C1 segment of cervical spinal cord (tissue), 14 donors: ENCODE measurements at places on chromosomes 1 and 21.

GRCh38 chr1:98405581-98406074 lies 255.9 kb upstream of the SNX7 start:
- no peak for DNase-seq

GRCh38 chr1:61461406-61462384 lies 263.2 kb downstream of the TM2D1 start:
- DNase-seq, result no peak

DNA sequence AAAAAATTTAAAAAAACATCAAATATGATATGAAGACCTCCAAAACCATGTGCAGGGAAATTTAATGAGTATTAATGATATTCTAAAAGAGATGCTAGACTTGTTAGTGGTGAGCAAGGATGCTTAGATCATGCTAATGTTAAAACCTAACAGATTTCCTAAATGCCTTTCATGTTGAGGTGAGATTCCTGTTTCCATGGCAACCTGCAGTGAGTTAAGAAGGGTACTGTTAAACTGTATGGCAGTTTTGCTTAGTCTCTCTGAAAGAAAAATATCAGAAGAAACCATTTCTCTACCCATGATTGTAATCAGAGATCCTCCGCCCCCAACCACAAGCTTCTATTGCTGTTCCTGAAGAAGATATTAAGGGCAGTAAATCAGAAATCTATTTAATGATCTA lies 321.6 kb upstream of the LRRC7 start:
- DNase-seq, result no peak

DNA sequence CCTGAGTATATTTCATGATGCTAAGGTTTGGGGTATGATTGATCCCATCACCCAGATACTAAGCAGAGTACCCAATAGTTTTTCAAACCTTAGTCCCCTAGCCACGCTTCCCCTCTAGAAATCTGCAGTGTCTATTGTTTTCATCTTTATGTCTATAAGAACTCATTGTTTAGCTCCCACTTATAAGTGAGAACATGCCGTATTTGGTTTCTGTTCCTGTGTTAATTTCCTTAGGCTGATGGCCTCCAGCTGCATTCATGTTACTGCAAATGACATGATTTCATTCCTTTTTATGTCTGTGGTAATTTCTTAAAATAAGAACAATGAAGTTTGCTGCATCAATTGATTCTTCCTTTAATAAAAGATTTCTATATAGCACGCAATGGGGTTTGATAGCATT lies 301.3 kb downstream of the PLPP3 start:
- no peak for DNase-seq

- DNase-seq, result no peak
These were observed 10.7 kb downstream of the RRP1B start for GRCh38 chr21:43669828-43670605.

DNA sequence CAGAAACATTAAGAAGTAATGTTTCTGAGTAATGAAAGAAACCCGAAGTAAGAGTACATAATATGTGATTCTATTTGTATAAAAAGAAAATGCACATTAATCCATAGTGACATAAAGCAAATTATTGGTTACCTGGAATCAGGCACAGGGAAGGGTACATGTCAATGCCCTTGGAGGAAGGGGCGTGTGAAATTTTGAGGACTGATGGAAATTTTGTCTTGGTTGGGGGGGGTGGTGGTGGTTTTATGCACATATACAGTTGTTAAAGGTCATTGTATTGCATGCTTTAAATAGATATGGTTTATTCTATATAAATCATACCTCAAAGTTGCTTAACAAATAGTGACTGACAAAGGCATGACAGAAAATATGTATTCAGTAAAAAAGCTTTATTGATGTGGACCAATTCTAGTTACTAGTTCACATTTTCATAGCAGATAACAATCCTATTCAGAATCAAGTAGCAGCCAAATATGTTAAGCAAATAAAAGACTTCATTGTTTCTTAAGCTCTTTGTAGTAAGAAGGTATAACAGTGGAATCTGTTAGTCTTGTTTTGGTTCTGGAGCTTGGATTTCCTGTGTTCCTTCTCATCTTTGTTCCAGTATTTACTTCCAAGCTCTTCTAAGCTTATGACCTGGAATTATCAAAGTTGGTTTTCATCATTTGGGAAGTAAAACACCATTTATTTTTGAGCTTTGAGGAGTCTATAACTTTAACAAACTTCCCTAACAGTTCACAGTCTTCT lies 15.1 kb downstream of the BACH1 start:
- DNase-seq, result no peak

DNA sequence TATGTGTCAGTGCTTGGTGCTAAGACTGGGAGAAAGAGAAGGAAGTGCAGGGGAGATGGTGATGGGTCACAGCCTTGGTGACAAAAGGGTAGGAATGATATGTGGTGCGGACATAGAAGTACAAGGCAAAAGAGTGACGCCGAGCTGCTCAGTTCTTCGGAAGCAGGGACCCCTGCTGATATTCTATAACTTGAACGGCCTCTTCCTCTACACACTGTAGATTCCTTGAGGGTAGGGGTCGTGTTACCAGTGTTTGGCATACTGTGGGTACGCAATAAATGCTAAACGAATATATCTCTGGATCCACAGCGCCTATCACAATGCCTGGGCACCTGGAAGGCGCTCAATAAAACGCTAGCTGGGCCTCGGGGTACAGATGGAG lies 488 bp downstream of the DBT start:
- no peak for DNase-seq

GRCh38 chr21:35201288-35201687 lies 152.2 kb upstream of the RUNX1 start:
- no peak for DNase-seq

GRCh38 chr1:36453051-36453450 lies 2.8 kb upstream of the OSCP1 start:
- no peak for DNase-seq

DNA sequence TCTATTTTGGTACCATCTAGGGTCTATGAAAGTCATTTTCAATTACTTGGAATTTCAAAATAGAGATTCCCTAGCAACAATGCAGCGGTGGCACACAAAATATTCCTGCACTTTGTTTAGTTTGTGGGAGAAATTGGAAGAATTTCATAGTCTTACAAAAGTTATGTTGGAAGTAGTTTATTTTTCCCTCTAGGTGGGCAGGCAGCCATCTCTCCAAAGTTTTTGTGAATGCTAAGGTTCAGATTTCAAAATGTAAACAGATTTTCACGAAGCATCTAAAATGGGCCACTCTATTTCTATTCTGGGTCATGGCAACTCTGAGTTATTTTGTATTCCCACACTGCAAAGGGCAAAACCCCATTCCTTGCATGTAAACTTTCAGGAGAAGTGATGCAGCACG lies 8.0 kb downstream of the SMCP start:
- DNase-seq, result no peak

DNA sequence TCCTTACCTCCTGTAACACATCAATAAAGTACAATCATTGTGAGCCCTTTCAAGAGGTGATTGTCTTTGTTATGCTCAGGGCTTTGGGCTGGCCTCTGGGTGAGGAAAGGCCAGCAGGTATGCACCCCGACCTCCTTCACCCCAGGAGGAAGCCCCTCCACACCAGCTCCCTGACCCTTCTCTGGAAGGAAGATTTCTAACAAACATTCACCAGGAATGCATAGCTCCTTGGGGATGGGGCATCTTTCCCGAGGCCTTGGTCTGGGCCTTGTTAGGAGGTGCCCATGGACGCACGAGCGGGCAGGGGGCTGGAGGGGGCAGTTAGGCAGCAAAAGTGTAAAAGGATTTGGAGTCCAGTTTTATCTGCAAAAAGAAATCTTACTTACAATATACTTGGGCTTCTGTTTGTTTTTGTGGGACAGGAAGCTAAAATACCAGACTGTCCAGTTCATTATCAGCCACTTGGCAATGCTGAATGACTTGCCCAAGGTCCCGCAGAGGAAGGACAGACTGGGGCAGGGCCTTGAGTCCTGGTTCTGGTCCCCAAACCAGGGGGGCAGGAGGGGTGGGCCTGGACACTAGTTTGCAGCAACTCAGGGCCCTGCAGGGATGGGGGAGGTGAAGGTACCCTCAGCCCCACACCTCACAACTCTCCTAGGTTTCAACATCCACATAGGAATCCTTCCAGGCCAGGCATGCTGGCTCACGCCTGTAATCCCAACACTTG lies 10.1 kb downstream of the ZC3H12A start:
- DNase-seq, result no peak

DNA sequence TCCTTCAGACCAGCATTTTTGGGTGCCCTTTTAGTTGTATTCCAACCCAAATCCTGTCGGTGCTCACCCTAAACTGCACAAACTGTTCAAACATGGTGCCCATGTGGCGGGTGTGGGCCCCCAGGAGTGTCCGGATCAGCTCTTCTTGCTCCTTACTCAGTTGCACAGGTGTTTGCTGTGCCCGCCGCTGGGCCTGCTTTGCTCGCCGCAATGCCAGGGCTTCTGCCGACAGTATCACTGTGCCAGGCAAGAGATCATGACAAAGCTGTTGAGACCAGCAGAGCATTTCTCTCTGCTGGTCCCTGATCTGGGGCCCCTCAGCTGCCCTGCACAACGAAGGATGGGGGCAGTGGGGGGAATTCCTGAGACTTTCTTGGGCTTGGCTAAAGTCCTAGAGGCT lies 4.9 kb downstream of the NR1I3 start:
- no peak for DNase-seq

DNA sequence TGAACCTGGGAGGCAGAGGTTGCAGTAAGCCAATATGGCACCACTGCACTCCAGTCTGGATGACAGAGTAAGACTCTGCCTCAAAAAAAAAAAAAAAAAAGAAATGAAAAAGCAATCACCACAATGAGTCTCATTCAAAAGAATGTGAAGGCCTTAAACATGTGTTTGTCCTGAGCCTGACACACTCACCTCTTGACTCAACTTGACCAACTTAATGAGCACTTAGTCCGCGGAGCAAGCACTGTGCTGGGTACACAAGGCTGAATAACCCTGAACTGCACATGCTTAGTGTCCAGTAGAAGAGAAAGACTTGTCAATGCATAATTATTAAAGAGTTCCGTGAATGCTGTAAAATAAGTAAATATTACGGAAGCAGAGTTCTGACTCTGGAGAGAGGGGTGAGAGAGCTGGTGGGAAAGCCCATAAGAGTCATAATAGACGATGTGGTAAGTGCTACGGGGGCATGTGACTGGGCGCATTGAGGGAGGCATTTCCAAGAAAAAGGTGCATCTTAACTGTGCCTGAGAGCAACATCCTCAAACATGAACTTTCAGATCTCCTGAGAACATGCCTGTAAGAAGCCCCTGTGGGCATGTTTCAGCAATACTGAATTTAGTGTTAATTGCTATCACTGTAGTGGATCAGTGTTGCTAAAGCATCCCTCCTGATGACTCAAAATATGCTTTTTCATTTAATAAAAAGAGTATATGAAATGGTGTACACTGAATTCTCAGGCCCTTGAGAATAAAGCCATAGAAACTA lies 27.2 kb downstream of the MCOLN2 start:
- DNase-seq, result no peak

DNA sequence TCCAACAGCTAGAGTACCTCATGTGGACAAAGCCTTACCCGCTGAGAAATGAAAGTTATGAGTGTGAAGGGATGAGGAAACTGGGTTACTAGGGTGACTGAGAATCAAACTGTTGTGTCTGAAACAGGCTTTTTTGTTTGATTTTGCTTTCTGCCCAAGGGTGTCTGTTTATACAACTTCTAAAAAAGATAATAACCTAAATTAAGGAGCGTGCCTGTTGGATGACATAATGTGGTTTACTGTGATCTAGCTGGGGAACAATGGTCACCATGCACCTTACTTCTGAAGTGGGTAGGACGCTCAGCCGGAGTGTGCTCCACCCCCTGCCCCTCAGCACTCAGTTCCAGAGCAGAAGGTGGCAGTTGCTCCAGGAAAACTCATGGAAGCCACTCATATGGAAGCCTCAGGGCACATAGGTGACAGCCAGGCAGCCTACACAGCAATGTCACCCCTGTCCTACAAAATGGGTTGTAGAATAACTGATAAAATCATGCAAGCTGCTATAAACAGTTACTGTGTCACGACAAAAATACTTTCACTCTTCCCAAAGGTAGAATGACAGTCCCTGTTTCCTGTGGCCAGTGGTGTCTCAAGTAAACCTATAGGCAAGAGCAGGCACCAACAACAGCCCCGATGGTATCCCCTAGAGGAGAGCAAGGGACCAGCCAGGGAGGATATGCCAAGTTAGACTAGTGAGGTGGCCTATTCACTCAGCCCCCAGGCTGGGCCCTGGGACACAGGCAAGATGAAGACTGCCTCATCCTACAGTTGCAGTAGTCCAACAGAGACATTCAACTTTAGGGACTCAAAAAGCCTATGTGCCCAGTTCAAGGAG lies 29.3 kb downstream of the SIPA1L2 start:
- no peak for DNase-seq

GRCh38 chr1:174269989-174270651 lies 110.8 kb downstream of the RABGAP1L start:
- no peak for DNase-seq

GRCh38 chr1:28507646-28508434 lies 2.0 kb downstream of the RCC1 start:
- DNase-seq, result no peak

GRCh38 chr1:9413071-9413876 lies 120.6 kb downstream of the SPSB1 start:
- no peak for DNase-seq

DNA sequence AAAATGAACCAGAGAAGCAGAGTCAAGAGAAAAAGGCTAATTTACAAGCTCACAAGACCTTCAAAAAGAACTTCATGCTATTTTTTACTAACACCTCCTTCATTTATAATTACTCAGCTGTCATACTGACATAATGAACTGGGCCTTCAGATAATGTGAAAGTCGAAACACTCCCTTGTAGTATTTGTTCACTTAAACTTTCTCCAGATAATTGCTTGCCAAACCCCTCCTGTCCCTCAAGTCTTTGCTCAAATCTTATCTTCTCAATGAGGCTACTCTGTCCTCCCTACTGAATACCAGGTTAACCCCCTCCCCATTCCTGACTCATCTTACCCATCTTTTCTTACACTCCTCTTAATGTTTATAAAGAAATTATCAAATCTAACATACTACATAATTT lies 11.1 kb upstream of the MAP3K21 start:
- no peak for DNase-seq

DNA sequence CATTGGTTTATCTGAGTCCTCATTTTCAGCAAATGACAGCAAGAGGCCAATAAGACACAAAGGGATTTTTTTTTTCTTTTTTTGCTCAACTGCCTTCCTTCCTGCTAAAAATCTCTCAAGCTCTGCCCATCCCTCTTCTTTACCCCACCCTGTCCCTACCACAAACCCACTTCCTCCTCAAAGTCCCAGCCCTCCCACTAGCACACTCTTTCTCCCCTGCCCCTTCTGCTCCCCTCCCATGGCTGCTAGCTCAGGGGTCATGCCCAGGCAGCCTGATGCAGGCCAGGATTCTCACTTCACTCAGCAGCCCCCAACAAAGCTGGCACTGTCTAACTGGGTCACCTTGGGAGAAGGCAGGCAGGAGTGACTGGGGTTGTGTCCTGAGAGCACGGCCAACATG lies 28.8 kb upstream of the PPP2R5A start:
- DNase-seq, result no peak

DNA sequence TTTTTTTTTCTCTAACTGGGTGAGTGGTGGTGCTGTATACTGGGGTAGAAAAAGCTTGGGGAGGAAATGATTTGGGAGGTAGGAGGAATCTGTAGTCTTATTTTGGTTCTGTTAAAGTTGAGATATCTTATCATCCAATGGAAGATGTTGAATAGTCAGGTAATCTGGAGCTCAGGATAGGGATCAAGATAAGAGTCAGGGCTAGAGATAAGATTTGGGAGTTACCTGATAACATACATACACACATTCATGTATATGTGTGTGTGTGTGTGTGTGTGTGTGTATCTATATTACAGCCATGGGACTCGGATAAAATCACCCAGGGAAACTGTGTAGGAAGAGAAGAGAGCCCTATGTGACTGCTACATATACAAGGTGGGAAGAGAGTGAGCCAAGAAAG lies 8.1 kb downstream of the PCAT6 start:
- no peak for DNase-seq

- no peak for DNase-seq
These were observed 2.2 kb upstream of the TRIT1 start for GRCh38 chr1:39885516-39885915.
